ENCODE measurements at places on chromosomes 16 and 17.
A peak's percentile ranks its signal among the peaks of the same experiment; 100 is the strongest.

- no peak for DNase-seq
Measured at GRCh38 chr17:40632216-40632615, 15.4 kb downstream of the SMARCE1 start.

- DNase-seq = peak; percentile 77
Measured at GRCh38 chr17:36072431-36073121, 8.5 kb downstream of the CCL18 start.

DNA sequence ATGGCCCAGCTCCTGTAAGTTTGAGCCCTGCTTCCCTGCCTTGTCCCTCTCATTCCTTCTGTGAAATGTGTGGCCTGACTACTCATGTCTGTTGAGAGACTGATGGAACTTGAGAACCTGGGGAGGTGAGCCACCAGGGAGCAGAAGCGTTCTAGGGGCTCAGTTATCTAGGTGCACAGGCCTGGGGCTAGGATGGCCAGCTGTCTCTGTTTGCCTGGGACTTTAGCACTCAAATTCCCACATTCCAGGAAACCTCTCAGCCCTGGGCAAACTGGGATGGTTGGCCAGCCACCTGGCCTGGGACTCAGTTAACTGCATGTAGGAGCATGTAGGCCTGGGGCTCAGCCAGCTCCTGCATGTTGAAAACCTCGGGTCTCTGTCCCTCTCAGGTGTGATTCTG lies 9.3 kb upstream of the EPN3 start:
- DNase-seq = no peak

DNA sequence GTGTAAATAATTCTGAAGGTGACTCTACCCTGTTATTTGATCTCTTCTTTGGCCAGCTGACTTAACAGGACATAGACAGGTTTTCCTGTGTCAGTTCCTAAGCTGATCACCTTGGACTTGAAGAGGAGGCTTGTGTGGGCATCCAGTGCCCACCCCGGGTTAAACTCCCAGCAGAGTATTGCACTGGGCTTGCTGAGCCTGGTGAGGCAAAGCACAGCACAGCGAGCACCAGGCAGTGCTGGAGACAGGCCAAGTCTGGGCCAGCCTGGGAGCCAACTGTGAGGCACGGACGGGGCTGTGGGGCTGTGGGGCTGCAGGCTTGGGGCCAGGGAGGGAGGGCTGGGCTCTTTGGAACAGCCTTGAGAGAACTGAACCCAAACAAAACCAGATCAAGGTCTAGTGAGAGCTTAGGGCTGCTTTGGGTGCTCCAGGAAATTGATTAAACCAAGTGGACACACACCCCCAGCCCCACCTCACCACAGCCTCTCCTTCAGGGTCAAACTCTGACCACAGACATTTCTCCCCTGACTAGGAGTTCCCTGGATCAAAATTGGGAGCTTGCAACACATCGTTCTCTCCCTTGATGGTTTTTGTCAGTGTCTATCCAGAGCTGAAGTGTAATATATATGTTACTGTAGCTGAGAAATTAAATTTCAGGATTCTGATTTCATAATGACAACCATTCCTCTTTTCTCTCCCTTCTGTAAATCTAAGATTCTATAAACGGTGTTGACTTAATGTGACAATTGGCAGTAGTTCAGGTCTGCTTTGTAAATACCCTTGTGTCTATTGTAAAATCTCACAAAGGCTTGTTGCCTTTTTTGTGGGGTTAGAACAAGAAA lies 5.1 kb downstream of the STH start:
- DNase-seq = peak; percentile 76

DNA sequence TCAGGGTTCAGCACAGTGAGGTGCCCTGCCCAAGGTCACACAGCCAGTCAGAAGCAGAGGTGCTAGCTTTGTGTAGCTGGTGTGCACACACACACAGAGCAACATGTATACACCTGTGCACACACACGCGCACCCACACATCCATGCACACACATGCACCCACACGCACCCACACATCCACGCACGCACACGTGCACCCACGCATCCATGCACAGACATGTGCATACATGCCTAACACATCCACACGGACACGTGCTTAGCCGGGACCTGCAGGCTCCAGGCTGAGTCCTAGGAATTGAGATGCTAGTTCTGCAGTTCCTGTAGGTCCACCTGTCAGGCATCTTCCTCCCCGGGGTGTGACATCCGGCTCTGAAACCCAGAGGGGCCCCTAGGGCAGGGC lies 13.0 kb upstream of the DPEP1 start:
- no peak for DNase-seq

GRCh38 chr16:10001258-10001775 lies 180.9 kb downstream of the GRIN2A start:
- DNase-seq = no peak

- DNase-seq = no peak
Measured at GRCh38 chr16:70697594-70698170, 11.8 kb upstream of the MTSS2 start.

GRCh38 chr16:30053376-30054015 lies 12.1 kb upstream of the ALDOA start:
- DNase-seq = no peak

DNA sequence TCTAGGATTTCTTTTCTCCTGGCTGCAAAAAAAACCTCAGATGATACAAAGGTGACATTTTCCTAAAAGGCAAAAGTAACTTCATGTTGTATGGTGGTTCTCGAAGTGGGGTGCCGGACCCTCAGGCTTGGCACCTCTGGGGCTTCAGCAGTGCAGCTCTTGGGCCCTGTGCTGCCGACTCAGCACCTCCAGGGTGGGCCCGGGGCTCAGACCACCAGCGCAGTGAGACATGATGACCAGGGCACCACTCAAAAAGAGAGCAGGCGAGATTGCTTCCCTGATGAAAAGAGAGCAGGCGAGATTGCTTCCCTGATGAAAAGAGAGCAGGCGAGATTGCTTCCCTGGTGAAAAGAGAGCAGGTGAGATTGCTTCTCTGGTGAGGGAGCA lies 98.7 kb upstream of the ZNF750 start:
- DNase-seq = no peak

- peak; percentile 89 for DNase-seq
Measured at GRCh38 chr17:50139950-50140885, 10.3 kb upstream of the SAMD14 start.

DNA sequence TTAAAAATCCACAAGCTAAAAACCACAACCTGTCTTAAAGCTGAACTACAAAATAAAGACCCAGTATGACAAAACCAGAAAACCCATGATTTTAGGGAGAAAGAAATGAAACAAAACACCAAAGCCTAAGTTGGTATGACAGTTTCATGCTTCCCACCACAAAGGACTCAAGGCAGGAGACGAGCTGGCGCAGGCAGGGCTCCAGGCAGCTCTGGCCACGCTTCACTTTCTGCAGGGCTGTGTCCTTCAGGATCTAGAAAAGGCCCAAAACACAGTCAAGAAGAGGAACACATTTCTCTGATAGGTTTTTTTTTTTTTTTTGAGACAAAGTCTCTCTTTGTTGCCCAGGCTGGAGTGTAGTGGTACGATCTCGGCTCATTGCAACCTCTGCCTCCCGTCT lies 75.3 kb downstream of the WDR59 start:
- no peak for DNase-seq

- DNase-seq = no peak
Measured at GRCh38 chr16:29742683-29743275, 3.0 kb downstream of the C16orf54 start.

GRCh38 chr17:63479495-63480184 lies 2.8 kb downstream of the ACE start:
- peak; percentile 85 for DNase-seq

DNA sequence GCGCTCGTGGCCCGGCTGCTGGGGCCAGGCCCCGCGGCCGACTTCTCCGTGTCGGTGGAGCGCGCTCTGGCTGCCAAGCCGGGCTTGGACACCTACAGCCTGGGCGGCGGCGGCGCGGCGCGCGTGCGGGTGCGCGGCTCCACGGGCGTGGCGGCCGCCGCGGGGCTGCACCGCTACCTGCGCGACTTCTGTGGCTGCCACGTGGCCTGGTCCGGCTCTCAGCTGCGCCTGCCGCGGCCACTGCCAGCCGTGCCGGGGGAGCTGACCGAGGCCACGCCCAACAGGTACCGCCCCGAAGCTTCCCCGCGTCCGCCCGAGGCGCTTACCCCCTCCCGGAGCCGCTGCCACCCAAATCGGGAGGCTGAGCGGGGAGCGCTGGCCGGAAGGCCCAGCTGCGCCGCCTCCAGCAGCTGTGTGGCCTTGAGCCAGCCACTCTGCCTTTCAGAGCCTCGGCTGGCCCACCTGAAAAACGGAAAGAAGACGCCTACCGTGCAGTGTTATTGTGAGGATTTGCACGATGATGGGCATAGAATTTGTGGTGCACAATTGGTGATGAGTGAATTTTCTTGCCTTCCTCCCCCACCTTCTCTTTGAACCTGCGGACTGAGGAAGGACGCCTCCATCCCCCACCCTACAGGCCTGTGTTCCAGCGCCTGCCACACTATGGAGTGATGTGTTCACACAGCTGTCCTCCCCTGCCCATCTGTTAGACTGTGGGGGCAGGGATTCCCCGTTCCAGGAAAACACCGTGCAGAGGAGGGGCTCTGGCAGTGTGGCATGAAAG lies 523 bp downstream of the NAGLU start:
- peak; percentile 89 for DNase-seq

GRCh38 chr16:67474551-67475455 lies 6.2 kb downstream of the ATP6V0D1 start:
- DNase-seq = no peak

GRCh38 chr16:66508248-66508913 lies 41.5 kb downstream of the TK2 start:
- no peak for DNase-seq
